Stimulated activated CD4-positive, alpha-beta T cell treated with anti-CD3 and anti-CD28 coated beads, Interleukin-15, amount 100 ng/mL, for 24 hours (primary cell): ENCODE measurements at places on chromosomes 3 and 15.

DNA sequence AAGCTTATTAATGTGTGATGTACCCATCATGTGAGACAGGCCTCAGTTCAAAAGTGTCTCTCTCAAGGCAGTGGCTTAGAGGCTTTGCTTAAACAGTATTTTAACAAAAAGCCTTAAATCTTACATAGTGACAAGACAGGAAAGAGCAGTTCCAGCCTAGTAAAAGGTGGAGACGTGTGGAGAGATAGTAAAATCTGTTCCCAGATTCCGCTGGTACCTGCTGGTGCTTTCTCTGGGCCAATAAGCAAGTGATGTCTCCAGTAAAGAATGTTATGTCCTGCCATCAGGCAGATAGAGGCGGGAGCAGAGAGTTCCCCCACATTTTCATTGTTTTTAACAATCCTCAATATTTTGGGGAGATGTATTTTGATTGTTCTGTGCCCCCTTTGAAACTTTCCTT lies 135.0 kb downstream of the VPS8 start:
- DNase-seq: no peak

- DNase-seq: no peak
These were observed 33.6 kb downstream of the SPATA12 start for GRCh38 chr3:57093971-57094535.

GRCh38 chr15:35966781-35967180 lies 420.8 kb upstream of the DPH6 start:
- DNase-seq: no peak

DNA sequence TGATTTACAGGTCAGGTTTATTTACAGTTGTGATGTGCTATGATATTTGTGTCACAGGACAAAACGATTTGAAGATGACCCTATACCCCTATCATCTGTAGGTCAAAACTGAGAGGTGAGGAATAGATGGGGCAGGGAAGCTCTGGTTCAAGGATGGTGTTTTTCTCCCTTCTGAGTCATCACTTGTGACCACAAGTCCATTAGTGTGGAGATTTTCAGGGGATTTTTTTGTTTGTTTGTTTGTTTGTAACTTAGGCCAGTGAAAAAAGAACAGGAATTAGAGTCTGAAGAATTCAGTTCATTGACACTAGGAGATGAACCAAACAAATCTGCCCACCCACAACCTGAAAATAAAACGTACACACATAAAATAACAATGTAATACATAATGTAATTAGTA lies 62.7 kb upstream of the FAM98B start:
- no peak for DNase-seq

DNA sequence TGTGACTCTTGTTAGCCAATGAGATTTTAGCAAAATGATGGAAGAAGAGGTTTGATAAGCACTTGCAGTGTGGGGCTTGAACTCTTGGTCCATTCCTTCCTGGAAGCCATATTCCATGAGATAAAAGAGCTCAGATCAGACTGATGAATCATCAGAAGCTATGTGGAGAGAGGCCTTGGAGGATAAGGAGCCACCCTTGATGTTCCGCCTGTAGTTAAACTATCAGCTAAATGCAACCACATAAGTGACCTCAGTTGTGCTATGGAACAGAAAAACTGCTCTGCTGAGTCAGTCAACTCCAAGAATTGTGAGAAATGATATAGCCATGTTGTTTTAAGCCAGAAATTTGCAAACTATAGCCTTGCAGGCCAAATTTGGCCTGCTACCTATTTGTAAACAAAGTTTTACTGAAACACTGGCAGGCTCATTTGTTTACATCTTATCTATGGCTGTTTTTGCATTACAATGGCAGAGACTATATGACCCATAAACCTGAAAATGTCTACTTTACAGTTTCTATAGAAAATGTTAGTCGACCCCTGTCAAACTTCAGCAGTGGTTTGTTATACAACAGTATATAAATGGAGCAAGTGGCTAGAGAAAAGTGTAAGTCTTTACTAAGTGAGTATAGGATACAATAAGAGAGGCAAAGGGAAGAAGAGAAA lies 27.6 kb upstream of the GAP43 start:
- DNase-seq: no peak

- DNase-seq: no peak
These were observed 23.4 kb downstream of the HACD3 start for GRCh38 chr15:65553691-65554090.

GRCh38 chr15:53331328-53332190 lies 427.9 kb downstream of the WDR72 start:
- no peak for DNase-seq

GRCh38 chr3:101020351-101021015 lies 27.3 kb upstream of the ABI3BP start:
- DNase-seq: no peak

DNA sequence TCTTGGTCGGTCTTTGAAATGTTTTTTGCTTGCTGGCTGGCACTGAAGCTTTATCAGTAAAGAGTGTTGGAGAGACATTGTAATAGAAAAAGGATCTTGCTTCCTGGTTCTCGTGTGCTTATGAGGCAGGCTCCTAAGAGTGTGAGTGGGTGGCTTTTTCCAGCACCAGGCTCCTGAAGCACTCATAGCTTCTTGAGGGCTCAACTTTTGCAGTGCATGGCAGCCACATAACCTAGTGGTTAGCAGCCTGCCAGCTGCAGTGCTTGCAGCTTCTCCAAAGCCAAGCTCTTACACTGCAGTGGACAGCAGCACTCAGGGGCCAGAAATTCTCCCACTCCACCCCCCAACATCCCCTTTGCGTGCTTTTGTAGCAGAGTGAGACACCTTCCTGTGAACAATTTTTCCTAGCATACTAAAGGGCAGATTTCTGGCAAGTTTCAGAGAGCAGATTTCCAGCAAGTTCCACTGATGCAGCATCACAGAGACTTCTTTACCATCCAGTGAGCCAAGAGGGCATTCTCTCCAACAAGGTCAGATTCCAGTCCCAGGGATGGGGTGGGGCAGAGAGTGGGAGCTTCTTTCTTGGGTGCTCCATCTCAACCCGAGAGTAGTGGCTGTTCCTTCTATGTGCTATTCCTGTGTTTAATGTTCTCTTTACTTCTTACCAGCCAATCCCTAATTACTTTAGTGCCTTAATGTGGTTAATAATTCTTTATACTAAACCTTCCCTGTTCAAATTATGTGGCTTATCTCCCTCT lies 15.8 kb upstream of the ARHGEF26 start:
- no peak for DNase-seq

DNA sequence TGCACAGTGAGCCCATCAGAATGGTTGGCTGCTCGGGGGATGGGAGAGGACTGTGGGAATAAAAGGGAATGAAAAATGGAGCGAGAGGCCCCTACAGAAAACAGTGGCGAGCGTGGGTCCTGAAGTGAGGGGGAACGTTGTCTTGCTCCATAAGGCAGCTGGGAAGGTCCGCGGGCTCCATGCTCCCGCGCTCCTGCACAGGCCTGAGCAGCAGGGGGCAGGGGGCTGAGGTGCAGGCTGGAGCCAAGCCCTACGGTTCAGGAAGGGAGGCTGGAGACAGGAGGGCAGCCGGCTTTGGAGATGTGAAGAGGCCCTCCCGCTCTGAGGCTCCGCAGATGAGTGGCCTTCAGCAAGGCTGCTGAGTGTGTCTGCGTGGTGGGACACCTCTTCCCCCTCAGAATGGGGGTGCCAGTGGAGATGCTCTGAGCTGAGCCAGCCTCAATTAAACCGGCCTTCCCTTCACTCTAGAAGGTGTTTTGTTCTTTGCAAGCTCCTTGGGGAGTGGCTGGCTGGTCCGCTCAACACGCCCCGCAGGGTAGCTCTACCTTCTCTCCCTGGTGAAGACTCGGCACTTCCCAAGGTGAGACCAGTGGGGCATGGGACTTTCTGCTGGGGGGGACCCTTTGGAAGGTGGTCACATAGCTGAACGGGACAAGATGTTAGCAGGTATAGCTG lies 208.0 kb downstream of the XXYLT1 start:
- no peak for DNase-seq

DNA sequence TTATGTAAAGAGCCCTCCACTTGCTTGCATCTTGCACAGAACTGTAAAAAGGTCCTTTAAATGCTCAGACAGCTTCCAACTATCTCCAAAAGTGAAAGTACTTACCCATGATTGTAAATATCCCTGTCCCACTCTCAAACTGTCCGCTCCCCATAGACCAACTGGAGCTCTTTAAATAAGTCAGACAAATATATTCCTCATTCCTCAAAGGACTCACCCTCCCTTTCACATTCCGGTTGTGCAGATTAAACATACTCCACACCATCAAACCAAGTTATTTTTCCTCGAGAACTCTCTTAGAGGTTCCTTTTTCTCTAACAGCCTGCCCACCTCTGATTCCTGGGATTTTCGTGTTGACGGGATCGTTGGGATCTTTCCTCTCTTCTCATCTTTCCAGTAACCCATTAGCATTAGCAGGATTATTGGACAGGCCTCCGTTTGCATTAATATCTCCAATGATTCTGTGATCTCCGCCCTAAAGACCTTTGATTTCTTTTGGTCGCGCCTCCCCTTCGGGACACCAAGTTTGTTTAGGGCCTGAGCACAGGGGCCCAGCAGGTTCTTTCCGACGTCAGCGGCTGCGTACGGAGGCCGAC lies 763 bp downstream of the GOLGB1 start:
- DNase-seq: no peak

DNA sequence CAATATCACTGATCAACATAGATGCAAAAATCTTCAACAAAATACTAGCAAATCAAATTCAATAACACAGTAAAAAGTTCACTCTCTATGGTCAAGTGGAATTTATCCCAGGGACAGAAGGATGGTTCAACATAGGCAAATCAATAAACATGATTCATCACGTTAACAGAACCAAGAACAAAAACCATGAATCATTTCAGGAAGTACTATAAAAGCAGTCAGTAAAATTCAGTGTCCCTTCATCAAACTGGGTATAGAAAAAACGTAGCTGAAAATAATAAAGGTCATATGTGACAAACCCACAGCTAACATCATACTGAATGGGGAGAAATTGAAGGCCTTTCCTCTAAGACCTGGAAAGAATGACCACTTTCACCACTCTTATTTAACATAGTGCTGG lies 172.1 kb downstream of the POLR2M start:
- no peak for DNase-seq

GRCh38 chr15:31476866-31477265 lies 150.2 kb downstream of the KLF13 start:
- no peak for DNase-seq

DNA sequence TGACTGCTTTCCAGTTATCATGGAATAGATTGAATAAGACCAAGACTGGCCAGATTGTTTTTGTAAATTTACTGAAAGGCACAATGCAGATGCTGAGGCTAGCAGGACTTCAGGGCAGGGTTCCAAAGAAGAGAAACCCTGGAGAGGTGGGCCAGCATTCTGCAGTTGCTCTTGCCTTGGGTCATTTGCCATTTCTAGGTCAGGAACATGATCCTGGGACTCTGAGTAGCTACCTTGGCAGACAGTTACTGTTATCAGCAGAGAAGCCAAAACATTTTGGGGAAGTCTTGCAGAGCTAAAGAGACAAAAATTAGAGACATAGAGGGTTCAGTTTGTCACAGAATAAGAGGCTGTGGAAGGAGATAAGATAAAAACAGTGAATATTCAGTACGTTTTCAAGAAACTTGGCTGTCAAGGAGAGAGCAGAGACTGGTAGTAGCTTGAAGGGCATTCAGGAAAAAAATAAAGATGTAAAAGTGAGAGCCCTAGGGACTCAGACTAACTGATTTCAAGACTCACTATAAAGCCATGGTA lies 46.8 kb upstream of the MYRIP start:
- no peak for DNase-seq

- DNase-seq: no peak
These were observed 66.5 kb downstream of the CD47 start for GRCh38 chr3:108024146-108024850.

DNA sequence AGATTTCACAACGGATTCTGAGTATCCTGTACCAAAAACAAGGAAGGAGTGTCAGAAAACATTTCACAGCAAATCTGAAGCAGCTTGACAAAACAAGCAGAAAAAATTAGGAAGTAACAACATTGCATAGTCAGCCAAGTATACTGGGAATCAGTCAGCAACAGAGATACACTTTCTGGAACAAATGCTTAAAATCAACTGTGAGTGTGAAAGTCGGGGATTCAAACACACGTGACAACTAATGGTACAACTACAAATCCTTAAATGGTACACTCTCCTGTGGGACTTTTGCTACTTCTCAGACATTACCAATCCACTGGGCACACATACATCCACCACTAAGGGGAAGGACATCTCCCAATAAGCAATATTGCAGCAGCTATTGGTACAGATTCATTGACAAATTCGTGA lies 296.6 kb upstream of the MME start:
- DNase-seq: no peak

GRCh38 chr3:159487304-159487703 lies 501.3 kb upstream of the IL12A start:
- no peak for DNase-seq

DNA sequence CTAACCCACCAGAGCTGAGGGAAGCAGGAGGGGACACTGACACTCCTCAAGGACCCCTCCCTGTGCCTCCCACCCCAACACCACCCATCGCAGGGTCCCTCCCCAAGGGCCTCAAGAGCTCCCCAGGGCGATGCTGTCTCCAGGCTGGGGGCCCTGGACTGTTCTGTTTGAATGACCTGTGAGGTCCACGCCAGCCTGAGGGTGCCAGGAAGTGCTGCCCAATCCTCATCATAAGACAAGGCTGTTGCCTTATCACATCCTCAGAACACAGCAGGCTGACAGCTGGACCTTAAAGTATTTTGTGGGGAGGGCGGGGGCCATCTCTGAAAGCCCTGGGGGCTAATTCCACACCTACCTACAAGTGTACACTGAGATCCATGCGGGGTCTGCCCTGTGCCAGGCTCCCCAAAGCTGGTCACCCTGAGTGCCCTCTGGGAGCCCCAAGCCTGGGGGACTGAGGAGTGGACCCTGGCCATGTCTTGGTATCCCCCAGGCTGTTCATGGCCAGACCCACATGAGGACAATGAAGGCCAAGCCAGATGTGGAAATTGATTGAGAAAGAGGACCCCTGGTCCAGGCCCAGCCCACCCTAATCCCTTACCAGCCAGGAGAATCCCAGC lies 23.8 kb upstream of the GOLGA6C start:
- no peak for DNase-seq

DNA sequence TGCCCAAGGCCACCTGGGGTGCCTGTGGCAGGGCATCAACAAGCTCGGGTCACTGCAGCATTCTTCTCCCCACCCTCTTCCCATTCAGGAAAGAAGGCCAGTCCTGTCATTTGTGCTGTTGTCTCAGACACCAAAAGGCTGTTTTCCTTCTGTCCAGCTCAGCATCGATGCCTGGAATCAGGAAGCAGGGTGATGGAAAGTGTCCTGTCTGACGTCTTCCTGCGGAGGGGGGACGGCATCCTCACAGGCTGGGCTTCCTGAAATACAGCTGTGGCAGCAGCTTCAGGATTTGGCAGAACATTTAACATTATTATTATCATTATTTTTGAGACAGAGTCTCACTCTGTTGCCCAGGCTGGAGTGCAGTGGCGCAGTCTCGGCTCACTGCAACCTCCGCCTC lies 33.0 kb upstream of the ANKDD1A start:
- no peak for DNase-seq
